ENCODE measurements at places on chromosomes 6 and 20. TPM values are rescaled to one million over a fixed set of nuclear protein-coding genes. Genes with fewer than 3 reads are reported as not detected.

Gene SNX3
- 312 TPM for total RNA-seq

Gene GINS1
- total RNA-seq = 33.9 TPM

Gene SLC22A3
- total RNA-seq = 0.07 TPM

Gene SNX21
- 19.8 TPM for total RNA-seq

Gene HAO1
- not detected for total RNA-seq

Gene FRK
- 0.07 TPM for total RNA-seq
